ENCODE measurements at places on chromosomes 7 and 10. TPM values are rescaled to one million over a fixed set of nuclear protein-coding genes. Genes with fewer than 3 reads are reported as not detected.

Gene IFIT3
- 3.1 TPM for total RNA-seq

Gene ANKRD22
- 11.0 TPM for total RNA-seq

Gene AS3MT
- 2.1 TPM for total RNA-seq

Gene CYP3A7
- 0.07 TPM for total RNA-seq

Gene CPA2
- total RNA-seq: not detected

Gene UNCX
- total RNA-seq: not detected

Gene SPDYE18
- not detected for total RNA-seq

Gene CBLL1
- total RNA-seq: 21.9 TPM

Gene TRIM50
- not detected for total RNA-seq

Gene IL6
- 3.1 TPM for total RNA-seq

Gene GPR158
- not detected for total RNA-seq

Gene HOXA5
- not detected for total RNA-seq

Gene CPXM2
- total RNA-seq: 0.07 TPM

Gene GET4
- total RNA-seq: 44.1 TPM

Gene MAPK8
- 41.4 TPM for total RNA-seq

Gene CPED1
- total RNA-seq: 0.50 TPM

Gene GRM8
- total RNA-seq: not detected

Gene VGF
- 0.34 TPM for total RNA-seq

Gene NRCAM
- total RNA-seq: 49.5 TPM

Gene OGA
- 125 TPM for total RNA-seq

Gene ITIH5
- 0.07 TPM for total RNA-seq

Gene CYP3A4
- not detected for total RNA-seq

Gene MLXIPL
- total RNA-seq: 0.14 TPM

Gene FXYD4
- not detected for total RNA-seq
